ENCODE measurements at places on chromosomes 2 and 18. TPM values are rescaled to one million over a fixed set of nuclear protein-coding genes. Genes with fewer than 3 reads are reported as not detected.

- no peak for DNase-seq
Observed at GRCh38 chr2:66948234-66948633, 448.9 kb upstream of the ETAA1 start.

DNA sequence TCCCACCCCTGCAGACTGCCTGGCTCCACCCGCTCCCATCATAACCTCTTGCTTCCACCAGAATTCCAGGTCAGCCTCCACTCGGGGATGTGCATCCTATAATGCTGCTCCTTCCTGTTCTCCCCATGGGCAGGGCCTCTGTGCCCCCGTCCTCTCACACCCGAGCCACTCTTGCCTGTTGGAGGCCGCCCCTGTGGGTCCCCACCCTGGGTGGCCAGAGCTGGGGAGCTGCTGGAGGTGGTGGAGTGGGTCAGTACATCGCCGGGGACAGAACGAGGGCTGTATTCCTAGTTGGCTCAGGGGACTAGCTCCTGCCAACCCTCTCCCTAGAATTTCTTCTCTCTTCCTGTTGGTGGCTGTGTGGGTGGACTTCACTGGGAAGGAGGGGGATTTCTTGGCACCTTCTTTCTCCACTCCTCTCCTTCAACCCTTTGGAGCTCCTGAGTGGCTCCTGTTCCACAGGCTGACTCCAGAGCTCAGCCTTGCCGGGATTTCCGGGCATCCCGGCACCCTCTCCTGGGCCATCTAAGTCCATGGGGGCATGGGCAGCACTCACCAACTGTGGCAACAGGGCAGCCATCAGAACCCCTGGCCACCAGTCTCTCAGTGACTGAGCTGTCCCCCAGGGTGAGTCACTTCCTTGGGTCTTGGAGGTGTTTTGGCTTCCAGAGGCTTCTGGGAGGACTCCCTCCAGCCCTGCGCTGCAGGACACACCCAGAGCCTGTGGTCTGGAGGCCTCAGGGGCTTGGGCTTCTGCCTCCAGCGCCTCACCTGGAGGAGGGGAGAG lies 88.2 kb upstream of the MCFD2 start:
- DNase-seq: peak; percentile 54

GRCh38 chr2:55150834-55151233 lies 81.3 kb downstream of the CLHC1 start:
- DNase-seq: no peak

DNA sequence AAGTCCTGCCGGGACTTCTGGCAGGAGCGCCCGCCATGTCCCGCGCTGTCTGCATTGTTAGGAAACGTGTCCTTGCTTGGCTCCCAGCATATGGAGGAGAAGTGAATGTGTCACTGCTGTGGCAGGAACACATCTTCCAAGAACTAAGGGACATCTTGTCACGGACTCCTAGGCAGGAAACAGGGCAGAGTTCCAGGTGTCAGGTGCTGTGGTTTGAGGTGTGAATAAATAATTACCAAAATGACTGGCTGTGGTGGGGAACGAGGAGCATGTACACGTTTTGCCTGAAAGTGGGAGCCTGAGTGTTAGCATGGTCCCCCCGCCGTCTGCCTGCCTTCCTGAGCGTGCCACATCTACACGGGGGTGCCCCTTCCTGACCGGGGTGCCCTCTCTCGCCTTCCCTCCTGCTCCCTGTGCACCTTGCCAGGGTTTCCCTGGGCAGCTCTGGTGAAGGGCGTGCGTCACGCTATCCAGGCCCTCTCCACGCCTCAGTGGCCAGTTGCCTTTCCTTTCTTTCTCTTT lies 237.5 kb downstream of the LDLRAD4 start:
- DNase-seq: no peak

Gene THADA
- 30.7 TPM for total RNA-seq

DNA sequence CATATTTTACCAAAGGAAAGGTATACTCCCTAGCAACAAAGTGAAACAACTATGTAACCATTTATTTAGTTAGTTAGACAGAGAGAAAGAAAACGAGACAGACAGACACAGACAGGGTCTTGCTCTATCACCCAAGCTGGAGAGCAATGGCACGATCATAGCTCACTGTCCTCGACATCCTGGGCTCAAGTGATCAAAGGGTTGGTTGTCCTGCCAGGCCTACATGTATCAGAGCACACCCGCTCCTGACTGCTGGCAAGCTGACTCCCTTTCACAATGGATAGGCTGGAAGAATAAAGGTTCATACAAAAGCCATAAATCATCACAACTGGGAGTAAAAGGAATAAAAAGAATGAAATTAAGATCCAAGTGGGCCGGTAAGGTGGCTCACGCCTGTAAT lies 53.5 kb downstream of the ATL2 start:
- DNase-seq: no peak

DNA sequence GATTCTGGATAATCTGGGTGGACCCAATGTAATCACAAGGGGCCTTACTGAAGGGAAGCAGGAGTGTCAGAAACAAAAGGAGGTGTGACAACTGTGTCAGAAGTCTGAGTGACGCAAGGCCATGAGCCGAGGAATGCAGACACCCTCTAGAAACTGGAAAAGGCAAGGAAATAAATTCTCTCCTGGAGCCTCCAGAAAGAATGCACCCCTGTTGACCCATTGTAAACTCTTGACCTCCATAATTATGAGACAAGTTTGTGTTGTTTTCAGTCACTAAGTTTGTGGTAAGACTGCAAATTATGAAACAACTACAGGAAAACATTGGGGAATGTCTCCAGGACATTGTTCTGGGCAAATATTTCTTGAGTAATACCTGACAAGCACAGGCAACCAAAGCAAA lies 47.3 kb upstream of the B3GNT7 start:
- DNase-seq: no peak

- no peak for DNase-seq
Observed at GRCh38 chr18:44771956-44772917, 91.5 kb downstream of the SETBP1 start.

Gene SERPINE2
- total RNA-seq: 93.3 TPM

Gene FEV
- total RNA-seq: not detected

- no peak for DNase-seq
Observed at GRCh38 chr18:48968412-48969215, 17.8 kb upstream of the SMAD7 start.

GRCh38 chr2:151020411-151020810 lies 241.3 kb downstream of the RBM43 start:
- DNase-seq: no peak

DNA sequence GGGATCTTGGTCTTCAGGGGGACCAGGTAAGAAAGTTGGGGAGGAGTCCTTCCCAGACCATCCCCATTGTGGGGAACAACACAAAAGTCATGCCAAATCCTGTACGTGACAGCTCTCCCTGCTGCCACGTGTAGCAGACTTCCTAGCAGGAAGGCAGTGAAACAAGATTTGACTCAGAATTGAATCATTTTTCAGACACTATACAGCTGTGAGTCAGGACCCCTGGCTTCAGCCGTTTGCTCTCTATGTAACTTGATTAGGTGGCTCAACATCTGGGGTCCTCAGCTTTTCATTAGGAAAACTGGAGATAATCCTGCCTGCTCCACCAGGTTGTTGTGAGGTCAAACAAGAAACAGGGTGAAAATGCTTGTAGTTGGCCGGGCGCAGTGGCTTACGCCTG lies 32.9 kb upstream of the PDCL3 start:
- DNase-seq: no peak

DNA sequence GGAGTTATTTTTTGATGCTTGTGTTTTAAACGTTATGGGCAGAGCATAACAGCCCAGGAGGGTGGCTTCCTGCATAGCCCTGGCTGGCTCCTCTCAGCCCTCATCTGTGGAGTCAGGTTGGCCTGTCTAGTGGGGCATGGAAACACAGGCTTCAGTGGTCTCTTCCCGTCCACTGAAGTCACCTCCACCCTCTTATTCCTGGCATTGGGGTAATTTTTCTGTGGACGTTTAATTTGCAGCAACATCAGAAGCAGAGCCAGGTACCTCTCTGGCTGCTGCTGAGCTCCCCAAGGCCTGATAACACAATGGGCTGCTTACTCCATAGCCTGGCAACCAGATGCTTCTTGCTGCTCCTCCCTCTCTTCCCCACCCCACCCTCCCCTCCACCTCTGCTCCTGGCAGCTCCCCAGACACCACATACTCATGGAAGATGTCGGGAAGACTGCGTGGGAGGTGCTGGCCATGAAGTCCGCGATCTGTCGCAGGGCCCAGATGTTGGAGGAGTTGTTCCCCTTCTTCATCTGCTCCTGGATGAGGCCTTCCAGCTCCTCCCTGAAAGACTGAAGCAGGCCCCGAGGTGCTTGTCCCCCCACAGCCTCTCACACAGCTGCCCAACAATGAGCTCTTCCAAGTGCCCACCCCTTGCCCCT lies 64.0 kb downstream of the ADD2 start:
- DNase-seq: no peak

- DNase-seq: no peak
Observed at GRCh38 chr18:32270341-32270740, 80.5 kb downstream of the MEP1B start.

DNA sequence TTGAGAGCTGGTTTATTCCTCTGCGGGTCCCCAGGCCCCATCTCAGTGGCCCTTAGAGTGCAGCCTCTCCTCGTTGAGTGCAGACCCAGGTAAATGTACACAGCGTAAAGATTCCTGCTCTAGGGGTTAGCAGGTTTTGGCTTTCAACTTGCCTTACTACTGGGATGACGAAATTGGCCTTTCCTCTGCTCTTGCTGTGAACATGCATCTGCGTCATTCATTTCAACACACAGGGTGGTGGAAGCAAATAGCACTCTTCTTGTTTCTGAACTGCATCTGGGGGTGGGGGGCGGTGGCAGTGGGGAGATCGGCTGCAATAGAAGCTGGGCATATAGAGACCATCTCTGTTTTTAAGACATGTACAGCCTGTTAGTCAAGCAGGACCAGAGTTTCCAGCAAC lies 16.5 kb upstream of the SLC16A14 start:
- DNase-seq: no peak
